ENCODE measurements at places on chromosomes 3 and 15.

DNA sequence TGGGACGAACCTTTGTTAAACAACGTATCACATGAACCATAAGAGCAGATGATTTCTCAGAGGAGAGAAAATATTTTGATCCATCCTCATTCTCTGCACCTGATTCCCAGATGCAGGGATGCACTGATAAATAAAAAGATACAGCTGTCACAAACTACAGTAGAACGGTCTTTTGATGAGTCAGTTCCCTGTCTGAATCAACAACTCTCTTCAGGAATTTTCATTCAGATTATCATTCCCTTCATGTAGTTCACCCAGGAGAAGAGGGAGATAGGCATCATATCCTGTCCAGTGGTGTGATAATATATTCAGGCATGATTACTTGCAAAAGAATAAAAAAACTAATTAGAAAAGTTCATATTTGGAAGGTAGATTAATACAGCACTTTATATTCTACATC lies 521.5 kb downstream of the PYDC2 start:
- DNase-seq = no peak

GRCh38 chr3:122260206-122260605 lies 64.8 kb upstream of the CSTA start:
- DNase-seq = no peak

- DNase-seq = no peak
Observed at GRCh38 chr3:123310741-123311140, 109.0 kb downstream of the SEC22A start.

GRCh38 chr3:169966428-169966950 lies at the start of gene SEC62:
Gene SEC62, plus strand, starts transcription at chr3:169966807. Its CDS starts 16 bp downstream, at chr3:169966823.
- DNase-seq = peak; percentile 94

- no peak for DNase-seq
Observed at GRCh38 chr3:171237009-171237385, 210.5 kb upstream of the SLC2A2 start.

DNA sequence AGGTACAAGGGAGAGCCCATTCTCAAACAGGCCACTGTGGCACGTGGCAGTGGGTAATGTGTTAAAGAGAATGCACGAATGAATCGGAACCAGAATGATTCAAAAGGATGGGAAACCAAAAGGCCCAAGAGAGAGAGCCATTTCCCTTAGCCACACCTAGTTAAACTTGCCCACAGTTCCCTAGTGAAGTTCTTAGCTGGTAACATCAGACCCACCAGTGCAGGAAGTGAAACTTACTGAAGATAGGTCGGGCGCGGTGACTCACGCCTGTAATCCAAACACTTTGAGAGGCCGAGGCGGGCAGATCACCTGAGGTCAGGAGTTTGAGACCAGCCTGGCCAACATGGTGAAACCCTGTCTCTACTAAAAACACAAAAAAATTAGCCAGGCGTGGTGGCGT lies 97.1 kb downstream of the MEX3B start:
- DNase-seq = no peak

- DNase-seq = no peak
Observed at GRCh38 chr3:13492976-13493866, 13.1 kb downstream of the HDAC11 start.

GRCh38 chr15:81863162-81863561 lies 182.7 kb downstream of the MEX3B start:
- no peak for DNase-seq

DNA sequence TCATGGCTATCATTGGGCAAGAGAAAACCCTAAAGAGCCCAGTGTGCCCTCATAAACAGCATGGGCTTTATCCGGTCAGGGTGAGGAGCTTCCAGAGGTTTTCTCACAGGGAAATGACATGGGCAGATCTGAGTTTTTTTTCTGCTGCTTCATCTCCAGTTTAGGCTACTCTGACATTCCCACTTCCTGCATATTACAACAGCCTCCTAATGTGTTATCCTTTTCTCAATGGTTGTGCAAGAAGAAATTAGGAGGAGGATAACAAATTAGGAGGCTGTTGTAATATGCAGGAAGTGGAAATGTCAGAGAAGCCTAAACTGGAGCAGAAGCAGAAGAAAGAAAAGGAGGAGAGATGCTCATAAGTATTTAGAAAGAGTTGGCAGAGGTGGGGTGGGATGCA lies 175.6 kb downstream of the MTHFS start:
- DNase-seq = no peak

DNA sequence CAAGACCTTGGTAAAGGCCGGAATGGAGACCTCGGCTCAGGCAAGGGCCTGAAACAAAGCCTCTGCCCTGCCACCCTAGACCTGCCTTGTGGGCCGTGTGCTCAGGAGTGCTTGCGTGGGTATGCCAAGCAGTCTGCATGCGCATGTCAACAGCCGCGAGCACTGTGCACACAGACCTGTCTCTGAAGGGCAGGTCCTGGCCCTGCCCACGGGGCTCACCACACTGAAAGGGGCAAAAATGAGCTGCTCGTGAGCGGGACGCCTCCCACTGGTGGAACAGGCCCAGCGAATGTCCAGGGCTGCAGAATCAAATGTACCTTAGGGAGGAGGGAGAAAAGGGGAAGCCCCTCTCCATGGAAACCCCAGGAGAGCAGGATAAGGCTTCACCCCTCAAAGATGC lies 44.3 kb upstream of the FGD5 start:
- no peak for DNase-seq

DNA sequence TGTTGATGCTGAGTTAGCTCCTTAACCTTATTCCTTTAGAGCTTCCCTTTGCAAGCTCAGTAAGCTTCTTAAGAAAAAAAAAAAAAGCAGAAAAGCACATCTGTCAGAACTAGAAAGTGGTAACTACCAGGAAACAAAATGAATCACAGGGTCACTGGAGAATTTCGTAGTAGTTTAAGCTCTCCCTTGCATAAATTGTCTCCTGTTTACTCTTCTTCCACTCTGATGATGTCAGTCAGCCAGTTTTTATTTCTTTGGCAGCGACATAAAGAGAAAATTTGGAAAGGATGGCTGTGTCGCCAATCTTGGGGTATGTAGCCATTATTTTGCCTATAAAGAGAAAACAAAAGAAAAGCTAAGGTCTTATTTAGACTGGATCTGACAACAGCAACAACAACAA lies 3.2 kb upstream of the GABRR3 start:
- DNase-seq = no peak
